ENCODE measurements at places on chromosomes 11 and 22.

DNA sequence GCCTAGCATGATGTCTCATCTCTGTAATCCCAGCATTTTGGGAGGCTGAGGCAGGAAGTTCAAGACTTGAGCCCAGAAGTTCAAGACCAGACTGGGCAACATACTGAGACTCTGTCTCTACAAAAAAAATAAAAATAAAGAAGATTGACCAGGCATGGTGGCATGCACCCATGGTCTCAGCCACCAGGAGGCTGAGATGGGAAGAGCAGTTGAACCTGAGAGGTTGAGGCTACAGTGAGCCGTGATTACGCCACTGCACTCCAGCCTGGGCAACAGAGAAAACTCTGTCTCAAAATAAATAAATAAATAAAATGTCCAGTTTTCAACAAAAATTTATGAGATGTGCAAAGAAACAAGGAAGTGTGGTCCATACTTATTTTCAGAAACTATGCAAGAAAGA is 28.3 kb downstream of the EFCAB6 start:
- DNase-seq: no peak

- no peak for DNase-seq
Measured at GRCh38 chr11:64523456-64524157, 67.4 kb upstream of the SLC22A12 start.

- DNase-seq: no peak
Measured at GRCh38 chr11:129324533-129325175, 51.0 kb upstream of the BARX2 start.

GRCh38 chr11:121365304-121365703 is 72.7 kb downstream of the SC5D start:
- no peak for DNase-seq

DNA sequence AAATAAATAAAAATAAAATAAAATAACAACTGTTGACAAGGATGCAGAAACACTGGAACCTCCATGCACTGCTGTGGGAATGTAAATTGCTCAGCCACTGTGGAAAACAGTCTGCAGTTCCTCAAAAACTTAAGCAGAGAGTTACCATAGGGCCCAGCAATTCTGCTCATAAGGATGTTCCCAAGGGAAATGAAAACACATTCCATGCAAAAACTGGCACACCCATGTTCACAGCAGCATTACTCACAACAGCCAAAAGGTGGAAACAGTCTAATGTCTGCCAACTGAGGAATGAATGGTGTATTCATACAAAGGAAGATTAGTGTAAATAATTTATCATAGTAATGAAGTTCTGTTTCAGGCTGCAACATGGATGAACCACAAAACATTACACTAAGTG is 3.2 kb upstream of the KRTAP5-10 start:
- DNase-seq: no peak

DNA sequence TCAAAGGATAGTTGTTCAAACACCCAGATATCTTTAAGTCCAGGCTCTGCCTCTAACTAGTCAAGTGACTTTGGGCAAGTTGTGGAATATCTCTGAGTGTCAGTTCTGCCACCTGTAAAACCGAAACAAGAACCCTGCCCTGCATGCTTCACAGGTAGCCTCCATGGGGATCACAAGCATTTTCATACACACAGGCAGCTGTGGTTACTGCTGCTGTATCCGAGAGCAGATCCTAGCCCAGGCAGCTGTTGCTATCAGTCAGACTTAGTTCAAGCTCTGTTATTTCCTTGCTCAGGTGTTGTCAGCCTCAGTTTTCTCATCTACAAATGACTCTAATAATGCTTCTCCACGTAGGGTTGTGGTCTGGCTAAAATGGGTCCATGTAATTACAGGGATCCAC is 6.5 kb upstream of the RASD2 start:
- no peak for DNase-seq

GRCh38 chr11:82859750-82860149 is 40.5 kb downstream of the PRCP start:
- DNase-seq: no peak
